ENCODE measurements at places on chromosomes 3 and 15.

DNA sequence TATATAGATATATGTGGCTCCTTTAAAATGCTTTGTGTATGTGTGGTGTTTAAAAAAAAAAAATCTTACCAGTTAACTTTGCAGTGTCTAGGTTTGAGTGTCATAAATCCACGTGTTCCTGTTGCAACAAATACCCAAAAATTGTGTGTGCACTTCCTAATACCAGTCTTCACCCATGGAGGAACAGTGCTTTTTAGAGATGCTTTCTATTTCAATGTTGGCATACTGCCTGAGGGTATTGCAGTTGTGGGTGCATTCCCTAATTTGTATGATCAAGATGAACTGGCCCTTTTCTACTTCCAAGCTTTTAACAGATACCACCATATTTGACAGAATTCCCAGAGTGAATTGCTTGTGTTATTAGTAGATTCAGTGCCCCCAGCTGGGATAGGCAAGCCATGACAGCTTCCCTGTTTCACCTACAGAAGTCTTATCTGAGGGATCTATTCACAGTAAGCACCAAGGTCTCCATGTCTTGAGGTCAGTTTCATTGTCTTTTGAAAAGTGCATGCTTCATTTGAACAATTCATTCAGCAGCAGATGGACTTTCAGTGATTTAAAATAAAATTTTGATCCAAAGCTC lies 68.9 kb upstream of the GOLGA6B start:
- DNase-seq = no peak

DNA sequence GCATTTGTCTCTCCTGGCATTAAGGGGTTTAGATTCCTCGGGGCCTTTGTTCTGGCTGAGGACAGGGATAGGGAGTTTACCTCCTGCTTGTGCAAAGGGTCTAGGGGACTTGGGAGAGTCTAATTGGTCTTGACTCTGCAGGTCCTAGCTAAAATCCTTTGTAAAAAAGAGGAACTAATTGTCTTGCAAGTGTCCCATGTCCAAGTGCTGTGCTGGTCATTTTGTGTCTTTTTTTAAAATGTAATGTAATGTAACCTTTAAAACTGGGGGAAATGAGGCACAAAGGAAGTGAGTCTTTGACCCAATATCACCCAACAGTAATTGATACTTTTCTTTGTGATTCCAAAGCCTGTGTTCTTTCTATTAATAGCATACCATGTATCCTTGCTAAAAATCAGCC lies 14.9 kb upstream of the C3orf80 start:
- DNase-seq = no peak

GRCh38 chr3:183447206-183448001 lies 19.0 kb upstream of the MCF2L2 start:
- DNase-seq = peak; percentile 88

- DNase-seq = no peak
These were observed 10.1 kb upstream of the WNT5A start for GRCh38 chr3:55497250-55497649.

DNA sequence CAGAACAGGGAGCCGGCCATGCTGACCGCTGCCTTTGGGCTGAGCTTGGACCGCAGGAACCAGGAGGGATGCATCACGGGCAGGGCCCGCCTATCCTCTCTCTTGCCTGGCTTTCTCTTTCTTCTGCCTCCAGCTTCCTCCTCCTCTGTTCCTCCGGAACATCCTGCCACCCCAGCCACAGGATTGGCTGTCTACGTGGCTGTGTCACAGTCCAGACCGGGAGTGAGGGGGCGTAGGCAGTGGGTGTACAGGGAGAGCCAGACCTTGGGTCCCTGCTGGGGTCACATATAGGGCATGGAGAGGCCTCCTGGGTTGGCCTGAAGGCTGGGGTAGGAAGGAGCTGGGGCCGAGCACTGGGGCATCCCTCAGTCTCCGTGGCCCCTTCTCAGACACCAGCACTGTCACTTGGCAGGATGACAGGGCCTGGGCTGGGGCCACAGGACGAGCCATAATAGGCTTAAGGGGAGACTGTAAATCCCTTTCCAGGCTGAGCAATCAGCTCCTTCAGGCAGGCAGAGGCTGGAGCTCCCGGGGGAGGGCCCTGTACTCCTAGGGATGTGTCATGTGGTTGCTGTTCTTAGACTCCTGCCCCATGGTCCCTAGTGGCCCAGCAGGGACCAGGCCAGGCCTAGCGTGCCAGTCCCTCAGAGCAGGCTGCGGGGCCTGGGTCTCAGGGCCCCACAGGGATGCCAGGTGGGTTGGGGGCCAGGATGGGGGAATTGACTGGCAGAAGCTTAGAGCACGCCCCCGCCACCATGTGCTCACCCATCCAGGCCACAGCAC lies 25.4 kb downstream of the LINGO1 start:
- DNase-seq = no peak

Data from NCI-H526 treated with DMSO at 0.1 percent for 48 hours (cell line).